ENCODE measurements at places on chromosomes 3 and 15.

DNA sequence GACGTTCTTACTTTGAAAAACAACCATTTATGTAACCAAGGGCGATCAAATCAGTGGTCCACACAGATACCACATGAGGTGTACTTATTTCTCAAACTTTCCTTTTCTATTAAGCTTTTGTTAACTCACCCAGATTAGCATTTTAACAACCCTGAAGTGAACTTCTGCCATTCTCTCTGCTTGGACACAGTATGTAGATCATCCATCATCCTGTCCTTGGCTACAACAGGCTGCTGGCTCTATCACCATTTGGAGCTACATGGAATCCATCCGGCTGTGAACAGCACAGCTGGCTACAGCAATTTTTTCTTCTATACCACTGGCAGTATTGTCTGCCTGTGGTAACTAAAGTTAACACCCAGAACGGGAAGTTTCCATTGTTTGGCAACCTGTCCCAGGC, 4.4 kb downstream of the SEMA6D start:
- no peak for DNase-seq

DNA sequence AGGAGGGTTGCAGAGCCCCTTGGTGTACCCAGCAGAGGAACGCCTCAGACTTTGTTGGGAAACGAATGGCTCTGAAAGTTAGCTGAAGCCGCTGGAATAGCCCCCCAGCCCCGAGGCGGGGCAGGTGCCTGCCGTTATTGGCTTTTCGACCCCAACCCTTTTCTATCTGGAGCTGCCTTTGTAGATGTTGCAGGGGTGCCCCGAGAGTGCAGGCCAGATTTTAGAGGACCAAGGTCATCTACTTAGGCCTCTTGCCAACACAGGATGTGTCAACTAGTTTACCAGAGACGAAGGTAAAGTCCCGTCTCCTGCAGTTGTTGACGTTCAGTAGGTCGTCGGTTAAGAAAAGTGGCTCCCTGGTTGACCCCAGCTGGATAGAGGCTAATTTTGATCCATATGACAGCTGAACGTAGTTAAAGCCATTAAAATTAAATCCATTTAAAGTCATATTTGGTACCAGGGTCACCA, 579 bp upstream of the UBE3A start:
- peak; percentile 33 for DNase-seq

- no peak for DNase-seq
Observed at GRCh38 chr3:155362808-155363689, 69.6 kb upstream of the STRIT1 start.

DNA sequence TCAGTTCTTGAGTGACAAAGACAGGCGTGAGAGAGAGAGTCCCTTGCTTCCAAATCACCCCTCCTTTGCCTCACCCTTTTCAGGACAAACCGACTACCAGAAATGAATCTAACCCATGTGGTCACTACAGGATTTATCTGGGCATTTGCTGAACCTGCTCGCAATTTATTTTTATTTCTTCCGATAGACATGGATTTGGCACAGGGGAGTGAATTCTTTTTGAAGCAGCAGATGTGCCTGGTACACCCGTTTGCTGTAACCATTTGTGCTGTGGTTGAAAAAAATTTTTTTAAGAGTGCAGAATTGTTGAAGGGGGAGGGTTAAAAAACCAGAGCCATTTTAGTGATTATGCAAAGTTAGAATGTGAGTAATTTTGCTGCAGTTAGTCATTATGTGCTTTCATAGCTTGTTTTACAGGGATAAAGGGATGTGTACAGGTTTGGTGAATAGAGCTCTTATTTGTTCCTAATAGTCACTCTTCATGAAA, 442.0 kb downstream of the LPP start:
- DNase-seq = no peak

Measured in SW 1271 (cell line).